ENCODE measurements at places on chromosomes 6 and 20. TPM values are rescaled to one million over a fixed set of nuclear protein-coding genes. Genes with fewer than 3 reads are reported as not detected.

PLCB4 gene
- total RNA-seq = 12.0 TPM

NNAT gene
- 82.8 TPM for total RNA-seq

ZNF334 gene
- total RNA-seq = 5.7 TPM

PPIL6 gene
- total RNA-seq = 1.4 TPM

ATRN gene
- 12.7 TPM for total RNA-seq

OR2H2 gene
- total RNA-seq = not detected
